ENCODE measurements at places on chromosomes 16 and 17. TPM values are rescaled to one million over a fixed set of nuclear protein-coding genes. Genes with fewer than 3 reads are reported as not detected.

DNA sequence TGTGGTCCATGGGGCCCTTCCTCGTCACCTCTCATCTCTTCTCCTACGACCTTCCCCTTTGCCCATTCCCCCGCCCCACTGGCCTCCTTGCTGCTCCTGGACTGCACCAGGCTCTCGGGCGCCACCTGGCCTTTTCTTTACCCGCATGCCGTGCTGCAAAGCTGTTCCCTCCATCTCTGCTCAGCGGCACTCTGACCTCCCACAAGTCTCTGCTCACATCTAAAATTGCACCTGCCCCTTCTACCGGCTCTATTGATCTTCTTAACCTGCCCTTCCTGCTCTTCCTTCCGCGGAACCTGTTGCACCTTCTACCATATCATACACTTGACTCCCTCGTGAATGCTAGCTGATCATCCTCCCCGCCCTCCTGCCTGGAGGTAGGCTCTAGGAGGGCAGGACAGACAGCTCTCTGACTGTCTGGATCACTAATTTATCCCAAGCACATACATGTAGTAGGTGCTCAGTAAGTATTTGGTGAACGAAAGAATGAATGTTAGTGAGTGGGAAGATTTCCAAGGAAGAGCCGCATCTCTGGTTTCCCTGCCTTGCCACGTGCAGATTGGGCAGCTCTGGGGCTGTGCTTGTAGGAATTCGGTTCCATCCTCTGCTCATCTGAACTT, 17.3 kb downstream of the DNAH17 start:
- no peak for DNase-seq

GRCh38 chr17:79946352-79947231, 89.1 kb downstream of the TBC1D16 start:
- DNase-seq: no peak

GRCh38 chr17:19376811-19377210, 1.5 kb upstream of the MAPK7 start:
- no peak for DNase-seq

GRCh38 chr16:24980077-24980793, 34.9 kb downstream of the ARHGAP17 start:
- no peak for DNase-seq

GRCh38 chr17:49703557-49704277, 4.0 kb downstream of the SLC35B1 start:
- DNase-seq: no peak

GRCh38 chr17:39028690-39029089, 61.5 kb upstream of the FBXO47 start:
- no peak for DNase-seq

DNA sequence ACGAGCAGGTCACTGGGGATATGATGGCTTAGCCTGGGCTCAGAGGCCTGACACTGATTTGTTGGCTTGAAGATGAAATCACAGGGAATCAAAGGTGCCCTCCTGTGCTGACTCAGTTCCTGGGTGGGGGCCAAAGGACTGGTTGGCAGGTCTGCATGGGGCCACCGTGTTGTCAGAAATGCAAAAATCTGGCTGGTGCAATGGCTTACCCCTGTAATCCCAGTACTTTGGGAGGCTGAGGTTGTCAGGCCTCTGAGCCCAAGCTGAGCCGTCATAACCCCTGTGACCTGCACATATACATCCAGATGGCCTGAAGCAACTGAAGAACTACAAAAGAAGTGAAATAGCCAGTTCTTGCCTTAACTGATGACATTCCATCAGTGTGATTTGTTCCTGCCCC, 314.2 kb downstream of the WWOX start:
- DNase-seq: no peak

Gene CLEC18B
- total RNA-seq: 0.38 TPM

Gene ADAP2
- 19.4 TPM for total RNA-seq

Gene SLC6A2
- not detected for total RNA-seq

All from left cardiac atrium (tissue), 4 donors.